Osteocyte (in vitro differentiated cells): ENCODE measurements at places on chromosomes 3 and 15. TPM values are rescaled to one million over a fixed set of nuclear protein-coding genes. Genes with fewer than 3 reads are reported as not detected.

DNA sequence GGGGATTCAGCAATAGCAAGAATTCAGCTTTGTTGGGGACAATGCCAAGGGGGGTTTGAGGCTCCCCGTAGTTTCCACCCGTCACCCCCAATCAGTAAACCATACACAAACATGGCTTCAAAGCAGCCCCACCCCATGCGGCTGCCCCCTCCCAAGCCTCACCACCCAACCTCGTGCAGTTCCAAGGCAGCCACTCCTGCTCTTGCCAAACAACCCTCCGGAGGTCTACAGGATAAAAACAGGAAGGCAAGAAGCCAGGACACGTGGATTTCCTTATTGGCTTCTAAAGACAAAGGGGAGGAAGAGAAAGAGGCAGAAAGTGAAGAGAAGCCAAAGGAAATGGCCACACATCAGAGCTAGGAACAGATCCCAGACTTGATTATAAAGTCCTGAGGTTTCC is 121.1 kb downstream of the SHQ1 start:
- no peak for DNase-seq

- DNase-seq = no peak
Measured at GRCh38 chr3:67614195-67614594, 40.2 kb downstream of the SUCLG2 start.

- DNase-seq = no peak
Measured at GRCh38 chr3:187107989-187108388, 31.3 kb downstream of the RPL39L start.

DNA sequence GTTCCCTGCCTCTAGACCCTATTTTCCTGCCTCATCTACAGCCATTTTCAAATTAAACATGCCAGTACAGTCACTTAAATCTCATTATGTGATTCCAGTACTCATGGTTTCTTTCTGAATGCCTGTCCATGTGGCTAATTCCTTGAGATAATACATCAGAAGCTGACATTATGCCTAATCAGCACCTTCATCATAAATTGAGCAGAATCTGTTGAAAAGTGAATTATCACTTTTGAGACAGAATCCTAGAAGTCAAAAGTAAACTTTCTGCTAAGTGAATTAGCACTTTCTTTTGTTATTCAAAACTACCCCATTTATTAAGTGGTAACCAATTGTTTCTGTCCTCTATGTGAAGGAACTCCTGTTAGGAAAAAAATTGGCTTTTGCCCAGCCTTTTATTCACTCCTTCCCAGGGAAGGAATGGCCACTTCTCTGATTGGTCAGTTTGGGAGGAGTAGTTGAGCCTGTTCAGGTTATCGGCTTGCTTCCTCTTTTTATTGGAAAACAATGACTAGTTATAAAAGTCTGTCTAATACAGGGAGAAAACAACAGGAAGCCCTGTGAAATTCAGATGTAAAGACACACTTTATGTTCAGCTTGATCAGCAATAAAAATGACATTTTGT is 40.5 kb downstream of the OSTN start:
- DNase-seq = no peak

The KNG1 gene
- not detected in 2 replicates for total RNA-seq
